ENCODE measurements at places on chromosomes 3 and 15. TPM values are rescaled to one million over a fixed set of nuclear protein-coding genes. Genes with fewer than 3 reads are reported as not detected.

TMEM207 gene
- polyA plus RNA-seq = not detected

CSPG4 gene
- polyA plus RNA-seq = 25.6 TPM

ECE2 gene
- 18.6 TPM for polyA plus RNA-seq

CD80 gene
- not detected for polyA plus RNA-seq

CEMIP gene
- 49.4 TPM for polyA plus RNA-seq

TERB2 gene
- not detected for polyA plus RNA-seq

SMARCC1 gene
- 36.4 TPM for polyA plus RNA-seq

- DNase-seq = no peak
These were observed 43.2 kb downstream of the RARB start for GRCh38 chr3:25471081-25471768.

GRCh38 chr3:136750897-136751315 is 1.3 kb downstream of the STAG1 start:
- DNase-seq = no peak

DNA sequence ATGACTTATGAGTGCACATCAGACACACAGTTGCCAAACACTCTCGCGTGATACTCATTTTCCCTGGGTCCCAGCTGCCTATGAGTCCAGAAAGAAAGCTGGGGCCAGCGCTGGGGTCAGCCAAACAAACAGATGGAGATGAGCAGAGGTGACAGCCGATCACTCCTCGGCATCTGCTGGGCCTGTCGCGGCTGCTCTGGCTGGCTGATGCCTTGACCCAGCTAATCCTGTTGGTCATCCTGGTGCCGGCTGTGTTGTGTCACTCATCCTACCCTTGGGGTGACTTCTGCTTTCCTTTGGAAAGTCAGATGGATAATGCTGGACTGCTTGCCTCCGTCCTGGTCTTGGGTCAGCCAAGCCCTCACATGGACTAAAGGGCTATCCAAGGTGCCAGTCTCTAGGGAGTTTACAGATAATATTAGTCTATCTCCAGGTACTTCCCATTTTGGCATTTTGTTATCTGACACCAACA is 105.3 kb upstream of the PDZRN3 start:
- DNase-seq = no peak

GRCh38 chr15:84929795-84930603 is 45.5 kb downstream of the SLC28A1 start:
- DNase-seq = no peak

DNA sequence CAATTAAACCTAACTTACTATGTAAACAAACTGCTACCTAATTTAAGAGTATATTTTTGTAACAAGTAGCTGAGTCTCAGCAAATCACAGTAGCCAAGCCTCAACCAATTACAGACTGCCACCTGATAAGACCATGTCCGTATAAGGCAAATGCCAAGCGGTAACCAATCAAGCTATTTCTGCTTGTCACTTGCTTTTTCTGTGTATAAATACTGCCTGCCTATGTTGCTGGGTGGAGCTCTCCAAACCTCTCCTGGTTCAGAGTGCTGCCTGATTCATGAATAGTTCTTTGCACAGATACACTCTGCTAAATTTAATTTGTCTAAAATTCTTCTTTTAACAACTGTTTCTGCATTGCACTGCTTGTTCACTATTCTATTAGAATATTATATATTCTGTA is 42.6 kb downstream of the ZNF148 start:
- no peak for DNase-seq

GRCh38 chr3:149575213-149575960 is 82.4 kb downstream of the WWTR1 start:
- DNase-seq = no peak

GRCh38 chr15:38885001-38885400 is 320.4 kb upstream of the RASGRP1 start:
- no peak for DNase-seq

Measured in spinal cord (tissue), 10 donors.